ENCODE measurements at places on chromosomes 16 and 17.

GRCh38 chr17:4645642-4646041 lies 4.2 kb upstream of the ALOX15 start:
- no peak for DNase-seq

GRCh38 chr17:39143552-39144093 lies 7.8 kb downstream of the PLXDC1 start:
- no peak for DNase-seq

- no peak for DNase-seq
Observed at GRCh38 chr16:24478401-24478800, 61.0 kb upstream of the RBBP6 start.

GRCh38 chr16:1960665-1961630 lies 1.6 kb downstream of the NDUFB10 start:
- no peak for DNase-seq

DNA sequence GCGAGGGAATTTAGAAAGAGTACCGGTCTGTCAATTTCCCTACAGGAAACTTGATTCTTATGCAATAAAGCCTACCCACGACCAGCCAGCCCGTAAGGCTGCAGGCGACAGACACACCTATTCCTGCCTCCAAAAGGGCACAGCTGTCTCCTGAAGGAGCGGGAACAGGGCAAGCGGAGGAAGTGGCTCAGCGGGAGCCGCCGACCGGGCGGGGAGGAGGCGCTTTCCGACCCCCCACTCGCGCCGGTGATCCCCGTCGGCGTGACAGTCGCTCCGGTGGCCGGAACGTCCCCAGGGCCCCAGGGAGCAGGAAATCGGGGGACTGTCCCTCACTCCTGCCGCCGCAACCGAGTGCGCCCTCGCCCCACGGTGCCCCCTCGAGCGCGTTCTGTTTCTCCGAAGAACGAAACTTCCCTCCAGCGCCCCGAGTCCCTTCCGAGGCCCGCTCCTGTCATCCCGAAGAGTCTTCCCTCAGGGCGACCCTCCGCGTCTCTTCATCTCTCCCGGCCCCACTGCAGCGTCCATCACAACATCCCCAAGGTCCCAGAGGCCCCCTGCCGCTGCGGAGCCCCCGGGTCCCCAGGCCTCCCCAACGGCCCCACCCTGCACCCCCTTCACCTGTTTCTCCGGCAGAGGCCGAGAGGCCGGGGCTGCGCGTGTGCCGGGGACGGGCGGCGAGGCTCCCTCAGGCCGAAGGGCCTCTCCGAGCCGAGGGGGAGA lies 421 bp downstream of the STAT3 start:
- DNase-seq: peak; percentile 88

DNA sequence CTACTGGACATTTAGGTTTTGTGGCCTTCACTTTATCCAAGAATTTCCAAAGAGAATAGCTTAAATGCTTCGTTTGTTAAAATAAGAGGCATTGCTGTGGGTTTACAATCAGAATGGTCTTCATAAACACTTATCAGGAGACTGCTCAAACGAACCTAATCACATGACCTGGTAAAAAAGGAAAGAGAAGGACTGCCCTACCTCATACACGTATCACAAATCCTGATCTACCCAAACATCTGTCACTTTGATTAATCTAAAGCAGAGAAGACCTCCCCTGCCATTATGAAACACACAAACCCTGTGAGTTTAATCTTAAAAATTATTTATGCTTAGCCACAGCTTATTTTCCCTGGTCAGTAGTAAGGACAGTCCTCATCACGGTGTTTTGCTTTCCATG lies 76.6 kb downstream of the PARN start:
- DNase-seq: no peak

GRCh38 chr17:12040478-12040877 lies 19.8 kb downstream of the MAP2K4 start:
- DNase-seq: no peak

DNA sequence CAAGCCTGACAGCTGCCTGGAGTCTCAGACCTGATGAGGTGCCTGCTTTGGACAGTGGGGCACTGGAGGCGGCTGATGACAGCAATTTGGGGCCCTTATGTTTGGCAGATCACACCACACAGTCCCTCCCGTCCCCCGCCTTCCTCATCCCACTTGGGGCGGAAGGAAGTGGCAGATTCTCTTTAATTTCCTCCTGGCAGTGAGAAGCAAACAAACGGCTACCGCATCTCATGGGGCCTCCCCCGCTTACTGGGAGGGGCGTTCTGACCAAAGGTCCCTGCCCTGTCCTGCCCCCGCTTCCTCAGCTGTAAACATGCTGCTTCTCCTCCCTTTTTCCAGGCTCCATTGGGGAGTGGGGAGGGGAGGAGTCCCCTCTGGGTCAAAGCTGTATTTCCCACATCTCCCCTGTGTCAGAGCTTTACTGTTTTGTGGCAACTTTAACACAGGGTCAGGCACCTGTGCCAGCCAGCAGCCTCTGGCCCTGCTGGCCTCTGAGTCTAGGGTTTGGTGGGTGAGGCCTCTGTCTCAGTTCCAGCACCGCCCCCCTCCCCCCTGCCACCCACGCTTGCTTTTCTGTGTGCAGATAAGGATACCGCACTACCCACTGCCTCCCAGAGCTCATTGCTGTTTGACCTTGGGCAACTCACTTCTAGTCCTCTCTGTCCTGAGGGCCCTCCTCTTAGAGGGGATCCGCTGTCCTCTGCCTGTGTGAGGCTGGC lies 5.4 kb upstream of the NFATC3 start:
- DNase-seq: peak; percentile 92

DNA sequence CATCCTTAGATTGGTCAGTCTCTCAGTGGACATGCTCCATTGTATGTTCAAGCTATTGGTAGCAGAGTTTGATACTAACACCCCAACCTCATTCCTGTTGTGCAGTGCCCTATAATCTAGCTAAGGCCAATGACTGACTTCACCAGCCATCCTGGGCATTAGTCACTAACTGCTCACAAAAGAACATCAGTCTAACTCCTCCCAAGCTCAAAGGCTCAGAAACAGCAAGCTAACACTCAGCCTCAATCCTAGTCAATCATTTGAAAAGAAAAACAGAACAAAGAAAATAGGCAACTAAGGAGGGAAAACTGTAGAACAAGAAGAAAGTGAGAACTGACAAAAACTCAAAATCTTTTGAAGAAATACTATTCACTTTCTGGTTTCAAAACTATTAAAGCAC lies 199.1 kb upstream of the C17orf78 start:
- DNase-seq: no peak

Measured in kidney (tissue), 22 donors.